ENCODE measurements at places on chromosomes 16 and 17.

DNA sequence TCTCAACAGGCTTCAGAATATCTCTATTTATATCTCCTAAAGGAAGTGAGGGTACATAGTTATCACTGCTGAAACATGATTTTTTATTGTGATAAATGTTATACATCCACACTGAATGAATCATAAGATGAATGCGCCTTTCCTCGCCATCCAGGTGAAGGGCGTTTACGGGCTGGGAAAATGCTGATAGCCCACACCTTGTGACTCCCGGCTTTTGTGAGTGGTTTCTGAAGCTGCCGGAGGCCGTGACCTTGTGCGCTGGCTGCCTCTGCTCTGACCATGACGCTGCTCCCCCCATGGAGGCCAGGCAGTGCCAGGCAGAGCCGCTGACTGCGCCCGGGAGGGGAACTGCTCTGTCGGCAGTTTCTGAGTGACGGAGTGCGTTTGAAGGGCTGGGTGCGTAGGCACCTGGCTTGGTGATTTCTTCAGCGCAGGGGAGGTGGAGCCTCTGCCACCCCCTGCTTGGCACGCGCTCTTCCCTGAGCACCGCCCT is 97.2 kb downstream of the RAP1GAP2 start:
- DNase-seq = peak; percentile 17

DNA sequence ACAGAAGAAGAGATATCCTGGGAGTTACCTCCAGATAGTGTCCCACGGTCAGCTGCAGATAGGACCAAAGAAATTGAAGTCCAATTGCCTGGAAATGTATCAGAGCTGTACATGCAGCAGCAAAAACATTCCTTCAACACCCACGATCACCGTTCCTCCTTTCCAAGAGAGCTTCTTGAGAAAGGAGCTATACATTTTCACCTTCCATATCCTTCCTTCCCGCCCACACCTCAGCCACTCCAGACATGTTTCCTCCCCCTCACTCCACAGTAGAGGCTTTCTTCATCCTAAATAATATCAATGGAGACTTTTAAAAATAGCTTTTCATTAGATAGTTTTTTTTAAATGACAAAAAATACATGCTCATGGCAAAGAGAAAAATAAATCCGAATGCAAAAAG is 87.6 kb downstream of the HS3ST2 start:
- no peak for DNase-seq

DNA sequence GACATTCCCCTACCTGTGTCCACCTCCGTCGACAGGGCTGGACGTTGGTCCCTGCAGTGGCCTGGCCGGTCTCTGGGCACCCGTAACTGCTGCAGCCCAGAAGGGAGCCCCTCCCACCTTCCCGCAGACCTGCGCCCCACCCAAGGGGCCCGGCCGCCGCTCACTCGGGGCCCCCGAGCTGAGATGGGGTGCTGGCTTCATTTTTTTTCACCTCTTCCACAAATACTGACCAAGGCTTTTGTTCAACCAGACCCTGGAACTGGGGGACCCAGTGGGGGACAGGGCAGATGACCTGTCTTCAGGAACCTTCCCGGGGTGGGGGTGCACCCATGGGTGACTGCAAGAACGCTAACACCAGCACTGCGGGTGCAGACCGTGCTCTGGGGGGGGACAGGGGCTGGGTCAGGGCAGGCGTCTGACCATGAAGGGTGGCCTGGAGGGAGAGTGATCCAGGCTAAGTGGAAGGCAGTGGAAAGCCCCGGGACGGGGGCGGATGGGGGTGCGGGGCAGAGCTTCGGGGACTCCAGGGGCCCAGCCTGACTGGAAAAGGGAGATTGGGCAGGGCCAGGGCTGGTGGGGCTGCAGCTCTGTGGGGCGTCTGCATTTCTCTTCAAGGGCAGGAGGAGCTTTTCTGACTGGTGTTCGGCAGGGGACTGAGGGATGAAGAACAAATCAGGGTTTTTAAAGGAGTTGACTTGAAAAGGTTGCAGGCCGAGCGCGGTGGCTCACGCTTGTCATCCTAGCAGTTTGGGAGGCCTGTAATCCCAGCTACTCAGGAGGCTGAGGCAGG is 42.3 kb downstream of the SLC7A5 start:
- no peak for DNase-seq

DNA sequence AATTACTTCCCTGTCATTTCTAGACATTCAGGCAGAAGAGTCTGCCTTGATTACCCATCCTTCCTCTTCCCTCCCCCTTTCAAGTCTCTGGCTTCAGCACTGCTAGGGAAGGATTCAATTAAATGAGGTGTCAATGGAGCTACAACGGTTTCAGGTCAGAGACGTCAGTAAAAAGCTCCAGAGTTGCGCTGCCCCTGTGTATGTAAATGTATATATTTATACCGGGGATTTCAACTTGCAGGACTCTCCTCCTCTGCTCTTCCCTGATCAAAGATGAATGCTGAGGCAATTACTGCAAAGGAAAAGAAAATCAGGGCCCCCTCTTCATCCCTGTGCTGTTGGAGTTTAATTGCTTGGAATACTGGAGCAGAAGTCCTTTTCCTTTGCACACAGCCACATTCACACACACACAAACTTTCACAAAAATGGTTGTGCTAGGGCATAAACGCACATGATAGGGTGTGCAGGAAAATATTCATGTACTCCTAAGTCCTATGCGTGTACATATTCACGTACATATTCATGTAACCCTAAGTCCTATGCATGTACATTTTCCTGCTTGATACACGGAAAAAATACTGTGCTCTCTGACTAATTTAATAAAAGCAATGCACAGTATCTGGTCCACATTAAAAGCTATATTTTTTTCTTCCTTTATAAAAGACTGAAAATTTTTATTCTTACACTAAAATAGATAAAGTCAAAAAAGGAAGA is 129.7 kb upstream of the PMFBP1 start:
- DNase-seq = no peak

DNA sequence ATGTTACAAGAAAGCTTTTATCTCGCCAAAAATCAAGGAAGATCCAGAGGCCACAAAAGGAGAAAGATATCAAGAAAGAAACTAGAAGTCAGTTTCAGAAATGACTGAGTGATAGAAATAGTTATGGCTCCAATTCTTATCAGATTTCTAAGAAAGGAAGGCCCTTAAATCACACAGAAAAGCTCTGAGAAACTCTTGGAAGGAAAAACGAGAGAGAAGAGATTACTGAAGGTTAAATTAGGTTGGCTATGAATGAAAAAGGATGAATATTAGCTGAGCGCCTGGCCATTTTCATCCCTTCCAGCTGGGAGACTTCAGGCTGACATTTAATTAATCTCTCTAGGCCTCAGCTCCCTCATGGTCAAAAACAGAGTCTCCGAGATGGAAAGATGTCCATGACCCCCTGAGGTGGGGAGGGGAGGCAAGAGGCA is 72.3 kb downstream of the CYTH1 start:
- DNase-seq = no peak

DNA sequence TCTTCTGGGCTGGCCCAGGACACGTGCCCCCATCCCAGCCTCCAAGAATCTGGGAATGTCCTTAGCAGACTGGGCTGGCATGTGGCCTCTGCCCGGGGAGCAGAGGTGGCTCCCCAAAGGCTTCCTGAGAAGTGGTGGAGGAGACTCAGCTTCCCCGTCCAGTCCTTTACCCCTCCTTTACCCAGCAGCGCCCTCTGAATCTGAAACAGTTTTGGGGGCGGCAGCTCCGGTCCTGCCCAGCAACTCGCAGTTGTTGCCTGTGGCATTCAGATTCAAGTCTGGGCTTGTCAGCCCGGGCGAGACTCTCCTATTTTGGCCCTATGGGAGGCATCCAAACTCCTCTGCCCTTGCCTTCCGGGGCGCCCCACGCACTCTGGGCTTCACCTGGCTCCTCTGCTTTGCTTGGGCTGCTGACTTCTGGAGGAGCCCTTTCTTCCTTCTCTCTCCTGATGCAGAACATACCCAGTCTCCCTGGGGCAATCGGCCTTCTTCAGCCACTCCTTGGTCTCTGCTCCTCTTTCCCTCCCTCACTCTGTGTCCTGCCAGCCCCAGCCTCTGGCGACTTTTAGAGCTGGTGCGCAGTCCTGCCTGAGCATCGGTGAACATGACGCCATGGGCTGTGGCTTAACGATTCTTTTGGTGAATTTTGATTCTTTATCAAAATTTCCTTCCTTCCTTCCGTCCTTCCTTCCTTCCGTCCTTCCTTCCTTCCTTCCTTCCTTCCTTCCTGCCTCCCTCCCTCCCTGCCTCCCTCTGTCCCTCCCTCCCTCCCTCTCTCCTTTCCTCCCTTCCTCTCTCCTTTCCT is 55.2 kb downstream of the CMIP start:
- DNase-seq = no peak

DNA sequence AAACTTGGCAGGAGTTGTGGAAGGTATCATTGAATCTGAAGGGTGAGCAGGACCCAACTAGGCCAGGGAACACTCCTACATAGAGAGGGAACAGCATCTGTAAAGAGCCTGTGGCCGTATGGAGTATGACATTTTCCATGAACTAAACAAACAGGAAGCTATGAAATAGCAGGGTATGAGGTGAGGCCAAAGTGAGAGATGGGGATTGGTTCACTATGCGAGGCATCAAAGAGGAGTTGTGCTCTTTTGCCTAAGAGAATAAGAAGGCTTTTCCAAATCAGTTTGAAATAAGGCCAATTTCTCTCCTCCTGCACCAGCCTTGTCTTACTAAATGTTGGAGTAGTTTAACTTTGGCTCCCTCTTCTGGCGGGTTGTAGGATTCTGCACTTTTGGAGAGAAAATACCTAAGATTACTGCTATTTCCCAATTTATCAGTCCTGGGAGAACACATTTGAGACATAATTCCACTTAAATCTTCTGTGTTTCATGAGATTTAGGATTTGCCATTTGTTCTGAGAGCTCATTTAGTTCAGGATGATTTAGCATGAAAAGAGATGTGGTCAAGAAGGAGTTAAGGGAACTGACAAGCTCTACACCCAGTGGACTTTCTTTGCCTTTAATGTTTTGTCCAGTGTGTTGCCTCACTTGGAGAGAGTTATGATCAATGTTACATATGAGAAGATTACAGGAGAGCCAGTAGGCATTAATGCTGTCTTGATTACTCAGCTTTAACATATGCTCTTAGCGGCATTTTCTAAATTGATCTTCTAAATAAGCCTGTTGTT is 55.4 kb downstream of the TNRC6C start:
- DNase-seq = peak; percentile 71

DNA sequence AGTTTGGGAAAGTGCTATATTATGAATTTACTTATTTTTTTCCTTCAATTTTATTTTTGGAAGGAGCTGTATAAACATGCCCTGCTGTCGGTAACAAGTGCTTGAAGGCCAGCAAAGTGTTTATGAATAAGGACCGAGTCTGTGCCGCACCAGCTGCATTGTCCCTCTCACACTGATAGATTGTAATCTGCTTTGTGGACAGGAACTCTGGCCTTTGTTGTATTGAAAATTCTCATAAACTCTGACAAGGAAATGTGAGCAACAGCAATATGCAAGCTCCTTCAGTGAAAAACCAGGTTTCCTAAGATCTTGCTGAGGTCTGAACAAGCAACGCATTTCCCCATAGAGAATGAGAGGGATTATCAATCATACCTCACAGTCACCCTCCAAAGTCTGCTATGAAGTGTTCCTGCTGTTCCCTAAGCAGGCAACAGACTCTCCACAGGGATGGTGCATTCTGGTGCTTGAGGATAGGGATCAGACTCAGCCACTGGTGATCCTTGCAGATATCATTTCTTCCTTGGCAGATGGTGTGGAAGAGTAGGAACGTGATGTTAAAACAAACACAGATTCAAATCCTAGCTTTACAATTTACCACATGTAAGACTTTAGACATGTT is 109.6 kb downstream of the KCNJ2 start:
- no peak for DNase-seq

DNA sequence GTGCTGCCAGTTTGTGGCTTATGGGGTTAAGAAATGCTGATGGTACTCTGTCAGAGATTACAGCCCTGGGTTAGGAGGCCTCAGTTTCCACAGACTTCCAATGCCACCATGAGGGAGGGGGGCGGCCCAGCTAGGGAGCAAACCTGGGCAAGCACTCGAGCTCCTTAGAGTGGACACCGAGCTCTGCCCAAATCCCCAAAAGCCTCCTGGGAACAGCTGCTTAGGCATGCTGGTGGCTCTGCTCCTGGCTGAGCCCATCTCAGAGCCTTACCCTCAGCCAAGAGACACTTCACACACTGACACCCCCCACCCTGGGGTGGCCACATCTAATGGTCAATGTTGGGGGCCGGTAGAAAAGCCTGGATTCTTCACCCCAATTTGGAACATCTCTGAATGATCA is 66.1 kb downstream of the C16orf78 start:
- no peak for DNase-seq

GRCh38 chr17:42889809-42890208 is 10.8 kb upstream of the G6PC1 start:
- DNase-seq = no peak

DNA sequence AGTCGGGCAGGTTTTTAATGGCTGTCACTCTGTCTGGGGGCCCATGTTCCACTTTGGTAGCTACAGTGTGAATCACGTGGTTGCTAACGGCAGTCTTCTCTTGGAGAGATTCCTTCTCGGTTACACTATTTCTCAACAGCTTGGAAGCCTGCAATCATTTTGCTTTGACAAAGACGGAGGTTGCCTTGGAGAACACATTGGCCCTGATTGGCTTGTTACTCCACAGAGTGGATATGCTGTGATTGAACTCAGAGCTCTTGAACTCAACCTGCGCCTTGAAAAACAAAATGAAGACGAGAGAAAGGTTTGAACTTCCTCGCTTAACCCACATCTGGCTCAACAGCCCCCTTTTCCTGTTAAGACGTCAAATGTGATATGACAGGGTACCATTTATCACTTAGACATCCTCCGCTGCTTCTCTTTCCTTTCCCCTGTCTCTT is 218.9 kb downstream of the MAF start:
- DNase-seq = no peak

DNA sequence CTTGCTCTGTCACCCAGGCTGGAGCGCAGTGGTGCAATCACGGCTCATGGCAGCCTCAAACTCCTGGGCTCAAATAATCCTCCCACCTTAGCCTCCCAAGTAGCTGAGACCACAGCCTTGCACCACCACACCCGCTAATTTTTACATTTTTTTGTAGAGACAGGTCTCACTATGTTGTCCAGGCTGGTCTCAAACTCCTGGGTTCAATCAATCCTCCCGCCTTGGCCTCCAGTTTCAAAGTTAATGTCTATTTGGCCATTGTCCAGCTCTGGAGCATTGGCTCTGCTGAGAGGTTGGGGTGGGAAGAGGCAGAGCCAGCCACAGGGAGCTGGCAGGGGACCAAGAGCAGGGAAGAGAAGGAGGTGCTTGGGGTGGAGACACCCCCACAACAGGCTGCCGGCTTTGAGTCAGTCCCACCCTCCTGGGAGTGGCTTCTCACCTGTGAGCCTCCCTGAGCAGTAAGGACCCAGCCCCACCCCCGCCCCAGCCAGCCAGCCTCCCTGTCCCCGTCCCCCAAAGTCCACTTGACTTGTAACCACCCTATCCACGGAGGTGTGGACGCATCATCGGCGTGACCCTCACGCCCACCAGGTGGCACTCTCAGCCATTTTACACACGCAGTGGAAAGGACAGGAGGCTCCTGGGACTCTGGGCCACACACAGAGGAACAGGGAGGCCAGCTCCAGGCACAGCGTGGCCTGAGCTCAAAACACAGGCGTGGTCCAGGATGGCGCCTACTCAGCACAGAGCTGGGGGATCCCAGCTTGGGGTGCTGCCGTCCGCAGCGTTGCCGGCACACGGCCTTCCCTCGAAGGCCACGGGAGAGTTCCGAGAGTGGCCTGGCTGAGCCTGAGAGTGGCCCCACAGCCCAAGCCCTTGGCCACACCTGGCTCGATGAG is 22.8 kb upstream of the PVALEF start:
- DNase-seq = no peak

All from putamen (tissue), 1 donor.